ENCODE measurements at places on chromosomes 16 and 17. TPM values are rescaled to one million over a fixed set of nuclear protein-coding genes. Genes with fewer than 3 reads are reported as not detected.

DNA sequence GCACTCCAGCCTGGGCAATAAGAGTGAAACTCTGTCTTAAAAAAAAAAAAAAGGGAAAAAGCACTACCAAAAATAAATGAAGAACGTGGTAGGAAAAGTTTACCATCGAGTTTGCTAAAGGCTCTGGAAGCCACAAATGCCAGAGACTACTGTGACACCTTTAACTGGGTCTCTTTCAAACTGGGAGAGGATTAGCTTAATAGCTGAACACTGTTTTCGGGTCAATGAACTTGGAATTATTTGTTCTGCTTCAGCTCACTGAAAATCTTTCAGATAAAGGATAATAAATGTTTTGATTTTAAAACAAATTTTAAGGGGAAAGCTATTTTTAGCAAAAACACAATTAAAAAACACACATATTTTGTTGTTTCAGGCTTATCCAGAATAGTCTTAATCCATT, 1.4 kb downstream of the RETREG3 start:
- H3K27me3 ChIP-seq: no peaks in the 10 kb centered on the region
- peaks cover 20% of the 10 kb centered on the region for H3K36me3 ChIP-seq
- peak overlapping the region; percentile 96 for H3K4me3 ChIP-seq
- no peak overlapping the region for H3K27ac ChIP-seq
- DNase-seq: no peak

TMEM88 gene
- total RNA-seq: 8.9 TPM

CALCOCO2 gene
- 19.1 TPM for total RNA-seq

- no peaks in the 10 kb centered on the region for H3K36me3 ChIP-seq
- H3K27me3 ChIP-seq: no peaks in the 10 kb centered on the region
- no peaks in the 10 kb centered on the region for H3K4me1 ChIP-seq
- no peak overlapping the region for H3K4me3 ChIP-seq
These were observed 28.2 kb downstream of the SLC39A11 start for GRCh38 chr17:73064084-73064938.

GRCh38 chr17:6124856-6125255, 54.7 kb downstream of the WSCD1 start:
- no peaks in the 10 kb centered on the region for H3K4me1 ChIP-seq
- no peak for DNase-seq

- H3K36me3 ChIP-seq: no peaks in the 10 kb centered on the region
- no peaks in the 10 kb centered on the region for H3K4me1 ChIP-seq
- peak within 1 kb of the TSS; percentile 69 for H3K4me3 ChIP-seq
- H3K27me3 ChIP-seq: peaks cover 16% of the 10 kb centered on the region
- peak; percentile 86 for DNase-seq
These were observed at the start of gene TBC1D24 for GRCh38 chr16:2474877-2475412. Gene TBC1D24 (plus strand): TSS chr16:2475127. CDS start chr16:2496149, 21,022 bp downstream.

GRCh38 chr17:68771867-68772515, 170.8 kb upstream of the FAM20A start:
- no peak for DNase-seq
- H3K27me3 ChIP-seq: no peaks in the 10 kb centered on the region
- H3K4me1 ChIP-seq: no peaks in the 10 kb centered on the region

GRCh38 chr16:81861503-81861902, 82.4 kb downstream of the PLCG2 start:
- H3K27ac ChIP-seq: no peak overlapping the region
- H3K36me3 ChIP-seq: no peaks in the 10 kb centered on the region
- no peak overlapping the region for H3K4me3 ChIP-seq
- no peaks in the 10 kb centered on the region for H3K27me3 ChIP-seq

- H3K36me3 ChIP-seq: no peaks in the 10 kb centered on the region
- no peaks in the 10 kb centered on the region for H3K27me3 ChIP-seq
- H3K4me1 ChIP-seq: peaks cover 3% of the 10 kb centered on the region
- DNase-seq: no peak
- H3K27ac ChIP-seq: no peak overlapping the region
These were observed 208.2 kb downstream of the C16orf78 start for GRCh38 chr16:49581630-49582298.

DNA sequence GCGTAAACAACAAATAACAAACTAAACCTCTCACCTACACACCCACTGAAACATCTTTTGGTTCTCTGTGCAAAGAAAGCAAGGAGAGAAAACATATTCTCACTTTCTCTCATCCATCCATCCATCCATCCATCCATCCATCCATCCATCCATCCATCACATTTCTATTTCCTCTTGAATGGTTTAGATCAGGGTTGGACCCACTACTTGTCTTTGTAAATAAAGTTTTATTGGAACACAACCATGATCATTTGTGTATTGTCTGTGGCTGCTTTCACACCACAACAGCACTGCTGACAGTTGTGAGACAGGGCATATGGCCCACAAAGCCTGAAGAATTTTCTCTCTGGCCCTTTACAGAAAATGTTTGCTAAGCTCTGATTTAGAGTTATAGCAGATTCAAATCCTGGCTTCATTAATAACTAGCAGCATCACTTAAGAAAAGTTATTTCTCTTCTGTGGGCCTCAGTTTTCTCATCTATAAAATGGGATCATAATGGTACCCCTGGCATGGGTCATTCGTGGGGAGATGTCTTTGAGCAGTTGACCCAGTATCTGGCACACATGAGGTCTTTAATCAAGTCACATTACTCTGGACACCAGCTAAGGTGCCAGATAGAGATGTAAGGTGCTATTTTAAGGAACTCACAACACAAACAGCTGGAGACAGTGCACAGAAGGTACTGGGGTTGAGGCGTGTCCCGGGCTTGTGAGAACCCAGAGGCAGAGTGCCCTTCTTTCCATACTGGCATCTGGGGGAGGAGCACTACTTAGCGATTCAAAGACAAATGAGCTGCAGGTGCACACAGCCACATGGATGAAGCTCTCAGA, 146.3 kb downstream of the CMIP start:
- no peaks in the 10 kb centered on the region for H3K27me3 ChIP-seq
- H3K27ac ChIP-seq: no peak overlapping the region
- no peaks in the 10 kb centered on the region for H3K36me3 ChIP-seq
- DNase-seq: no peak
